ENCODE measurements at places on chromosomes 13 and 19.

DNA sequence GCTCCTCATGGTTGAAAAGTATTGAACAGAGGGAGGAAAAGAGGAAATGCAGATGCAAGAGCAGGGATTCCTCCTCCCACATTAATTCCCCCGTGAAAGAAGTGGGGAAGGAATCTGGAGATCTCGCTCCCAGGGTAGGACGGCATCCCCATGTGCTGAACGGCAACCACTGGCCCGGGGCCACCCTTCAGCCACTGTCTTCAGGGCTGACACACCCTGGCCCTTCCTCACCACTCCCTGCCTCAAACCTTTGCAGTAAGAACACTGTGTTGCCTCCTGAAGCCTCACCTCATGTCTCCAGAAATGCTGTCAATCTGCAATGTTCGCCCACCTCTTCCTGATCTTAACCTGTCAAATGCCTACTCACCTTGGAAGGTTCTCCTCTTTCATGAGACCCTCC, 10.9 kb upstream of the DOCK9 start:
- no peak for DNase-seq

DNA sequence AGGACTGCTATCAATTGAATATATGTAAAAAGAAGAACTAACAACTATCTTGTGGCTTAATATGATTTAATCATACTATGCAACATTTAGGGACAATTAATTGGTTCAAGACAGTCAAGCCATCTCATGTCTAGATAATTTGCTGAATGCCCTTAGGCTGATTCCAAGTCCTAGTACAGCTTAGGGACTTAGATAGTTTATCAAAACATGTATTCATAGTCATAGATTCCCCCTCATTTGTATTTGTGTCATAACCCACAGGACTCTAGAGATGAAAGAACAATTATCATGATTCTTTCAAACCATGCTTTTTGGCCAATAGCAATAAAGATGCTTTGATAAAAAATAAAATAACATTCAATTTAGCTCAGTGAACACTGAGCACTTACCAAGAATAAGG, 607.6 kb downstream of the SLITRK1 start:
- DNase-seq: no peak

GRCh38 chr19:3637621-3638020, 11.0 kb upstream of the CACTIN start:
- no peak for DNase-seq

DNA sequence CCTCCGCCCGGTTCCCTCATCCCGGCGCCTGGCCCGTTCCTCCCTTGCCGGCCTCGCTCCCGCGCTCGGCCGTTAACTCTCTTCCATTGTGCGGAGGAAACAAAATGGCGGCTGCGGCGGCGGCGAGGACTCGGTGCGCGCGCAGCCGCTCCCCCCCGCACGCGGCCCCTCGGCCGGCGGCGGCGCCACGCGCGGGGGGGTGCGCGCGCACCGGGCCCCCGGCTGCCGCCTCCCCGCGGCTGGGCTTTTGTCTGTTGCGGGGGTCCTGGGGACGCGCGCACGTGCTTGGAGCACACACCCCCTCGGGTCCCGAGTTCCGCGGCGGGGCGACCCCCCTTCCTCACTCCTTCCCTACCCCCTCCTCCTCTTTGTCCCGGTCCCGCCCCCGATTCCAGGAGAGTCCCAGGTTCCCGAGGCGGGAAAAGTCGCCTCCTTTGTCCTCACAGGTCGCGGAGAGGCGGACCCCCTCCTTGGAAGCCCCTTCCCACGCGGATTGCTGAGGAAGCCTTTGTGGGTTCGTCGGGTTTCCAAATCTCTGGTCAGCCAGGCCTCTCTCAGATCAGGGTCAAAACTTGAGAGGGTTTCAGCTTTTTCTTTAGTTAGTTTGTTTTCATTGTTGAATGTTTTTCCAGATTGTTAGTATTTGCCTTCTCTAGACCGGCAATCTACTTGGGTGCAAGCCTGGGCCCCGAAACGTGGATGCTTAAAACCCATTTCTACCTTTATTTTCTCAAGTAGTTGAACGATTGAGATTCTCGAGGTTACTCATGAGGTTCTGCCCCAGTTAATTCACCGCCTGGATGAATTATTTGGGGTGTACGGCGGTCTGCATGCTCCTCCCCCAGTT, 687 bp downstream of the ILF3 start:
- DNase-seq: no peak

DNA sequence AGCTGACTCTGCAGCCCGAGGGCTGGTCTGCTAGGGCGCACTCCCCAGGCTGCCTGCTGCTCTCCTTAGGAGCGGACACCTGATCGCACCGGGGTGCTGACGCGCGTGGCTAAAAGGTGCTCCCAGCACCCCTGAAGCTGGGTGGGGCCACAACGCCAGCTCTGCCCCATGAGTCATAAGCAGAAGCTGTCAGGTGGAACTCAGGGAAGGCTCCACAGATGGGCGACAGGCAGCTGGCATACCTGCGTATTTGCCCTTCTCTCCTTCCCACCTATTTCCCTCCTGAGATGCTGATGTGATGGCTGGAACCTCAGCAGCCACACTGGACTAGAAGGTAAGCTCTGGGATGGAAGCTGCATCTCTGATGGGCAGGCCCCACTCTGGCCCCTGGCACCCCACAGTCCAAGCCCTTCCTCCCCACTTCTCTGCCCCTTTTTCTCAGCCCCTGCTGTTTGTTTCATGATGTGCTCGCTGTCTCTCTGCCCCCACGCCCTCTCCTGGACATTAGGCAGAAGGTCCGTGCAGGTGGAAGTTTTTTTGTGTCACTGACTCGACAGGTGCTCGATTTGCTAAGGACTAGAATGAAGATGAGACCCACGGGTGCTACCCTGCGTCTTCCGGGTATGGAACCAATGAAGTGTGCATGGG, 30.3 kb upstream of the CACTIN start:
- no peak for DNase-seq

GRCh38 chr19:34734537-34735103, 577 bp downstream of the ZNF181 start:
- DNase-seq: no peak

DNA sequence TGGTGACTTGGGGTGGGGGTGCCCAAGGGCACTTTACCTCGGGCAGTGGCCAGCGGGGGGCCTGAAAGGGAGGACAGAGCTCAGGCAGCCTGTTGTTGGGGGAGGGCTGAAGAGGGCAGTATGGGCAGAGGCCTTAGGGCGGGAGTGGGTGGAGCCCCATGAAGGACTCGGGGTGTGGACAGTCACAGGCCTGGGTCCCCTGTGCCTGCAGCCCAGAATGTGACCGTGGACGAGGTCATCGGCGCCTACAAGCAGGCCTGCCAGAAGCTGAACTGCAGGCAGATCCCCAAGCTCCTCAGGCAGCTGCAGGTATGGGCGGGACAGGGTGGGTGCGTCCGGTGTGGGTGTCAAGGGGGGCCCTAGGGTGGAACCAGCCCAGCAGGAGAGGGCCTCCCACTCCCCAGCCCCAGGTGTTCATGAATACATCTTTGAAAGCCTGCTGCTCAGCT, 22.5 kb downstream of the NKPD1 start:
- no peak for DNase-seq

Data from GM04504 (cell line).